ENCODE measurements at places on chromosomes 2 and 18. TPM values are rescaled to one million over a fixed set of nuclear protein-coding genes. Genes with fewer than 3 reads are reported as not detected.

The POTEC gene
- polyA plus RNA-seq, result not detected

The CSRNP3 gene
- polyA plus RNA-seq, result 3.0 TPM

The GAL3ST2 gene
- polyA plus RNA-seq, result not detected

The CFAP65 gene
- 0.06 TPM for polyA plus RNA-seq

The WNT10A gene
- 5.7 TPM for polyA plus RNA-seq

The MYO1B gene
- 43.4 TPM for polyA plus RNA-seq

The NGEF gene
- polyA plus RNA-seq, result 3.2 TPM

DNA sequence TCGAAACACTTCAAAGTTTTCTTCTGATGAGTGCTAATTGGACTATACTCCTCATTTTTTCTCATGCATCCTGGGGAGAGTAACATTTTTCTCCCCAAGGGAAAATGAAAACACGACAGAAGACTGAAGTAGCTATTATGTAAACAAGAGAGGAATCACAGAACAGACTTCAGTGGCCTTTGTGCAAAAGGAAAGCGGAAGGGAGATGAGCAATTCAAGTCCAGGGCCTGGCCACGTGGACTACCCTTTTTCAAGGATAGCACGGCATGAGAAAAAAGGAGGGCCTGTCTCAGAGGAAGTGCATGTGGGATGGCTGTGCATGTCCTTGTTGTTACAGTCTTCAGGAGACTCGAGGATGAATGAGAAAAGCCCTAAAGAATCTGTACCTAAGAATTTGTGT lies 43.8 kb upstream of the KCNE4 start:
- H3K27ac ChIP-seq, result peak overlapping the region; percentile 78
- H3K36me3 ChIP-seq, result no peaks in the 10 kb centered on the region
- no peaks in the 10 kb centered on the region for H3K27me3 ChIP-seq
- DNase-seq, result peak; percentile 24

DNA sequence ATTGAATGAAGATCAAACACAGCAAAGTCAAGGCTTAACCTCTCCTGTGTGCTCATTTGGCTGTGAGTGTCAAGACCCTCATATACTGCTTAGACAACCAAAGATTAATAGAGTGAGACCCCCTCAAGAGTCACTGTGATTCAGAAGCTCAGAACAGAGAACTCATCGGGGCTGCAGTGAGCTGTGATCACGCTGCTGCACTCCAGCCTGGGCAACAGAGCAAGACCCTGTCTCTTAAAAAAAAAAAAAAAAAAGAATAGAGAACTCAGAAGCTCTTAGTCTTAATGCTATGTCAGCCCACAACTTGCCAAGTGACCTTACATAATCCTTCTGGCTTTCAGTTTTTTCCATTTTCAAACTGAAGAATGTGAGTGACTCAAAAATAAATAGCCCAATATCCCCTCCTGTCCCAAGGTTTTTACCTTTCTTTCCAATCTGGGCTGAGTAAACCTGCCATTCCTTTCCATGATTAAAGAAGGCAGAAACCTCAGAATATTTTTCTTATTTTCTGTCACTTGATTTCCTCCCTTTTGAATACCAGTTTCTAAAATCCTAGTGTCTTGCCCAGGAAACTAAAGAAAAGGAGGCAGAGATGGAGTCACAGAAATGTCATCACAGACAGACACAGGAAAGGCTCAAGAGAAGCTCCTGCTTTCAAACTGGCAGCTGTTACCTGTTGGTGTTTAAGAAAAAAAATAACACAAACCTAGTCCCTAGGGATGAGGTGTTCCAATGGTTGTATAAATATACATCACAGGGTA lies 102.4 kb downstream of the CACNB4 start:
- no peaks in the 10 kb centered on the region for H3K36me3 ChIP-seq
- no peaks in the 10 kb centered on the region for H3K4me1 ChIP-seq
- no peak overlapping the region for H3K4me3 ChIP-seq
- DNase-seq, result no peak
- H3K27me3 ChIP-seq, result no peaks in the 10 kb centered on the region
- no peak overlapping the region for H3K27ac ChIP-seq

- H3K4me1 ChIP-seq, result no peaks in the 10 kb centered on the region
- H3K27me3 ChIP-seq, result no peaks in the 10 kb centered on the region
- no peak overlapping the region for H3K4me3 ChIP-seq
These were observed 8.0 kb upstream of the CFAP221 start for GRCh38 chr2:119536211-119536610.

- no peaks in the 10 kb centered on the region for H3K4me1 ChIP-seq
- H3K27ac ChIP-seq, result no peak overlapping the region
These were observed 35.2 kb downstream of the XRCC5 start for GRCh38 chr2:216144372-216144771.

DNA sequence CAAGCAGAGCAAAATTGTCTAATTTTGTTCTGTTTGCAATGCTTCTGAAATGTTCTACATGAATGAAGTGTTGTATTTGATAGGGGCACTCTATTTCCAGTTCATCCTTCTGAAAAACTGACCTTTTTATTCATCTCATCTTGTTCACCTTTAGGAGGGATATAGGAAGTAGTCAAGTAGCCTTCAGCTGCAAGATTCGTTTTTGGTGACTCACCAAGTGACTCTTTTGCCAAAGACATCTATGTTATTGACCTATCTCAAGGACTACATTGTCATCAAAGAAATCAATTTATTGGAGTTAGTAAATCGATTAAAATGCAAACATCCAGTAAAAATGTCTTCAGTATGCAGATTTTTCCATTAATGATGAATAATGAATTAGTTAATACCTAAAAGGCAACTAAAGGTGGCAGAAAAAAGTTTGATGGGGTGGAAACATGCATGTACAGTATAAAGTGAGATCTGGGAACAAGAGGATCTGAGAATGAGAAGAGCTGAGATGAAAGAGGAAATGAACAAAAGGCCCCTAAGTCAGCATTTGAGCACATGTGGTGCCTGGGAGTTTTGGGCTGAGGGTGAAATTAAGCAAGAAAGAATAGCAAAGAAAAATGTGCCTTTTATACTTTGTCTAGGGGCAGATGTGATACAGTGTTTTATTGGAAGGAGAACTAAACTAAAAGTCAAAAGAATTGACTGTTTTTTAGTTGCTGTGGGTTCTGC lies 255.1 kb upstream of the LINC00305 start:
- H3K36me3 ChIP-seq, result no peaks in the 10 kb centered on the region
- H3K4me3 ChIP-seq, result no peak overlapping the region
- no peak overlapping the region for H3K27ac ChIP-seq
- H3K4me1 ChIP-seq, result no peaks in the 10 kb centered on the region

GRCh38 chr2:203413796-203414195 lies 85.6 kb downstream of the ABI2 start:
- DNase-seq, result no peak
- no peaks in the 10 kb centered on the region for H3K4me1 ChIP-seq
- H3K36me3 ChIP-seq, result peaks cover 4% of the 10 kb centered on the region
- no peaks in the 10 kb centered on the region for H3K27me3 ChIP-seq
- no peak overlapping the region for H3K27ac ChIP-seq
- H3K4me3 ChIP-seq, result no peak overlapping the region

- H3K27me3 ChIP-seq, result no peaks in the 10 kb centered on the region
- H3K27ac ChIP-seq, result peak overlapping the region; percentile 55
- no peak for DNase-seq
- H3K36me3 ChIP-seq, result no peaks in the 10 kb centered on the region
- peaks cover 19% of the 10 kb centered on the region for H3K4me1 ChIP-seq
These were observed 4.5 kb upstream of the GAL3ST2 start for GRCh38 chr2:241772063-241772499.

GRCh38 chr18:41548521-41549260 lies 406.3 kb upstream of the PIK3C3 start:
- no peaks in the 10 kb centered on the region for H3K4me1 ChIP-seq
- no peak overlapping the region for H3K4me3 ChIP-seq
- H3K36me3 ChIP-seq, result no peaks in the 10 kb centered on the region
- H3K27me3 ChIP-seq, result no peaks in the 10 kb centered on the region
- no peak overlapping the region for H3K27ac ChIP-seq
- no peak for DNase-seq

DNA sequence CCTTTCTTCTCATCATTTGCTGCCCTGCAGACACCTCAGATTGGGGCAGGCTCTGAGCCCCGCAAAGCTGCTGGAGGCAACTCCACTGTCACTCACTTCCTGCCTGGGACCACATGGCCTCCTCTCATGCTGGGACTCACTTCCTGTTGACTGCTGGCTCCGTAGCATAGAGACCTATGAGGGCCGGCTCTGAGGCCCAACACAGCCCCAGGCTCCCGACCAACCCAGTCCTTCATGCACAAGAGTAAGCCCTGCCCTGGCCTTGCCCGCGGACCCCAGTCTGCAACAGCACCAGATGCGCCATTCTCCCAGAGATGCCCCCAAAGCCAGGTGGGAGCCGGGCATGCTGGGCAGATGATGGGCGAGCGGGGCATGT lies 55.7 kb downstream of the DNMT3A start:
- no peak for DNase-seq
- no peaks in the 10 kb centered on the region for H3K4me1 ChIP-seq
- no peak overlapping the region for H3K27ac ChIP-seq
- no peaks in the 10 kb centered on the region for H3K36me3 ChIP-seq
- no peak overlapping the region for H3K4me3 ChIP-seq

- no peak overlapping the region for H3K4me3 ChIP-seq
- no peaks in the 10 kb centered on the region for H3K36me3 ChIP-seq
These were observed 404.8 kb upstream of the ACVR2A start for GRCh38 chr2:147439986-147440385.

DNA sequence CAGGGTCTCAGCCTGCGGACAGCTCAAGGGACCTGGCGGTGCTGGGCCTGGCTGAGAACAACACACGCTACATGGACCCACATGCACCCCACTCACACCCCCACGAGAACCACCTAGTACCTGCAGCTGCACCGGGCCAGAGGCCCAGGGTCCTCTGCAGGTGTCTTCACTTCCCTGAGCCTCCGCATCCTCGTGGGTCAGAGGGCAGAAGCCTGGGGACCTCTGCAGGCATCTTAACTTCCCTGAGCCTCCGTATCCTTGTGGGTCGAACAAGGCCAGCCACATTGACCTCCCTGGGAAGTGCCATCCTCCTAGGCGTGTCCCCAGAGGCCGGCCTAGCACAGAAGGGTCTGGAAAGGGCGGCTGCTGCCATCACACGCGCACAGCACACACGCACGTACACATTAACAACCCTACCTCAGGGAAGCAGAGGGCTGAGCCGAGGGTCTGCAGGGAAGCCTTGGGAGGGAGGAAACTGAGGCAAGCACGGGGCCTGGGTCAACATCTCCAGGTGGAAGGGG lies 62.5 kb upstream of the HPCAL1 start:
- H3K4me1 ChIP-seq, result no peaks in the 10 kb centered on the region
- no peak overlapping the region for H3K27ac ChIP-seq
- no peak for DNase-seq
- no peaks in the 10 kb centered on the region for H3K36me3 ChIP-seq
- H3K4me3 ChIP-seq, result no peak overlapping the region
- H3K27me3 ChIP-seq, result no peaks in the 10 kb centered on the region

GRCh38 chr2:55017428-55017827 lies 32.8 kb downstream of the RTN4 start:
- H3K4me3 ChIP-seq, result no peak overlapping the region
- no peak for DNase-seq
- H3K27ac ChIP-seq, result no peak overlapping the region
- no peaks in the 10 kb centered on the region for H3K36me3 ChIP-seq
- no peaks in the 10 kb centered on the region for H3K27me3 ChIP-seq
- H3K4me1 ChIP-seq, result peaks cover 21% of the 10 kb centered on the region

DNA sequence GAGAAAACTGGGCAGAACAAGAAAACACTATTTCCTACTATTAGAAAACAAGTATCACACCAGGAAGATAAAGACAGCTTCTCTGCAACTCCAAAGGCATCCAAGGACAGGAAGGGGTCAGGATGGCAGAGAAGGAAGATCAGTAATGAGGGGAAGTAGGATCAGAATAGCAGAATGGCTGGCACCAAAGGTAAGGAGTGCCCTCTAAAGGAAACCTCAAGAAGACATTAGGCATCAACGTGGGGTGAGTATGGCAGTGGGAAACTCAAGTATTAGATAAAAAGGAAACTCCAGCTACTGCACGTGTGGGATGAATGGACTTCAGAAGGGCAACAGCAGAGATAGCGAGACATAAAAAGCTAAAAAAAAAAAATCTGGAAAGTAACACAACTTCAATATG lies 25.9 kb downstream of the HDLBP start:
- no peak overlapping the region for H3K27ac ChIP-seq
- H3K4me1 ChIP-seq, result no peaks in the 10 kb centered on the region
- no peak overlapping the region for H3K4me3 ChIP-seq
- H3K36me3 ChIP-seq, result no peaks in the 10 kb centered on the region

- no peak overlapping the region for H3K27ac ChIP-seq
- no peaks in the 10 kb centered on the region for H3K4me1 ChIP-seq
- H3K4me3 ChIP-seq, result no peak overlapping the region
- DNase-seq, result no peak
These were observed 690.7 kb upstream of the KLHL29 start for GRCh38 chr2:22694300-22694699.

DNA sequence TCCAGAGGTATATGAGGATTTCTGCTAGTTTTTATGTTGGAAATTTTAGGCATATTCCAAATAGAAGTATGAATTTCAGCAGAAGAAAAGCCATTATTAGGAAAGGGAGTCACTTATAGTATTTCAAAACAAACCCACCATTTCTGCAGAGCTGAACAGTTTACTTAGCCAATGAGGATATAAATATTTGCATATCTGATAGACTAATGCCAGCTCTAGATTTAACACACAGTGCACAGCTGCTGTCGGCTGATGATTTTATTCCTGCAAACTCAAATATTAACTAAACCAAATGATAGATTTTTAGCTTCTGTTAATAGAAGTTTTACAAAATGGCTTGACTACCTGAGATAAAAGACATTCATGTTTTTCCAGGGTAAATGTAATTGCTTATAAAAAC lies 375.8 kb upstream of the FANCL start:
- no peak overlapping the region for H3K4me3 ChIP-seq
- no peaks in the 10 kb centered on the region for H3K36me3 ChIP-seq
- no peak for DNase-seq
- no peaks in the 10 kb centered on the region for H3K4me1 ChIP-seq

GRCh38 chr2:239265681-239266433 lies 135.0 kb downstream of the HDAC4 start:
- no peak for DNase-seq
- H3K4me1 ChIP-seq, result peaks cover 42% of the 10 kb centered on the region
- no peak overlapping the region for H3K4me3 ChIP-seq
- no peak overlapping the region for H3K27ac ChIP-seq

DNA sequence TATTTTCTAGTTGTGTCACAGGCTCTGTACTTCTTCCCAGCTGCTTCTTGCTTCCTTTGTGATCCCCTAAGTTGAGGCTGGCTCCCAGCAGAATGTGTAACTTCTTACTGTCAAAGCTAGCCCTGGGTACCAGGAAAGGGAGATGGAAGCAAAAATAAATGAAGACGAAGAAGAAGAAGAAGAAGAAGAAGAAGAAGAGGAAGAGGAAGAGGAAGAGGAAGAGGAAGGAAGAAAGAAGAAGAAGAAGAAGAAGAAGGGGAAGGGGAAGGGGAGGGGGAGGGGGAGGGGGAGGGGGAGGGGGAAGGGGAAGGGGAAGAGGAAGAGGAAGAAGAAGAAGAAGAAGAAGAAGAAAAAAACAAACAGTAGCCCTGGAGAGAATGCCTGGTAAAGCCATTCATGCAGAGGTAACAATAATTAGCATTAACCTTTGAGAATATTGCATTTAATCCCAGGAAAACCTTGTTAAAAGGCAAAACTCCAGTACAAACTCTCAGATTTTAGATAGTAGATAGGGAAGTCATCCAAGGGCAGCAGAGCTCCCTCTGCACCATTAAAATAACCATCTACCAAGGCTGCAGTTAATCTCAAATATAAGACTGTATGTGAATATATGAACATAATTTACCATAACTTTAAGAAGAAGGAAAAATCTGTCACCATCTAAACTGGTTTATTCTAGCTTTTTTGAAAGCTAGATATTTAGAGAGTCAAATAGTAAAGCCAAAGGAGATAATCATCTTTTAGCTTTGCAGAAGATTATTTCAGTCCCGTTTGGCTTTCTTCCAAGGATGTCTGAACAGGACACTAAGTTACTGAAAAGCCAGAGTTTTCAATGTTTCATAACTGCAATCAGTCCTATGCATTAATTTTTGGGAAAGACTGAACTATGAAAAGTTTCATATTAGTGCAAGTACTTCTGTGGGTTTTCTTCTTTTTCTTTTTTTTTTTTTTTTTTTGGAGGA lies 44.3 kb upstream of the FBXO11 start:
- DNase-seq, result peak; percentile 19
- H3K27me3 ChIP-seq, result no peaks in the 10 kb centered on the region
